ENCODE measurements at places on chromosomes 4 and X.

- DNase-seq, result no peak
Observed at GRCh38 chr4:159177265-159178150, 74.6 kb downstream of the RAPGEF2 start.

- no peak for DNase-seq
Observed at GRCh38 chrX:11351375-11352295, 58.4 kb downstream of the AMELX start.

GRCh38 chrX:96102997-96103396 lies 581.6 kb upstream of the DIAPH2 start:
- DNase-seq, result no peak

DNA sequence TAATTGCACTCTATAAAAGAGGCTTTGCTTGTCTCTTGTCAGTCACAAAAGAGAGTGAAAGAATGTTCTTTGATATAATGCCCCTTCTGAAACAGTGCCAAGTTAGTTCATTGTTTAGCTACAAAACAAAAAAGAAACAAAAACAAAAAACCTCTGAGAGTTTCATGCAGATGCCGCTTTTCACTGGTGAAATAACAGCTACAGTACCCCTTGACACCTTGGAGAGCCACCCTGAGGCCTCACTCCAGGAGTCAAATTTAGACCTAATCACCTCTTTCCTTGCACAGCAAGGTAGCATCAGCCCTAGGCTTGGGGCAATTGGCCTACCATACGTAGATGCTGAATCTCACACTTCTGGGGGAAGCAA lies 185.2 kb downstream of the UNC5C start:
- no peak for DNase-seq

DNA sequence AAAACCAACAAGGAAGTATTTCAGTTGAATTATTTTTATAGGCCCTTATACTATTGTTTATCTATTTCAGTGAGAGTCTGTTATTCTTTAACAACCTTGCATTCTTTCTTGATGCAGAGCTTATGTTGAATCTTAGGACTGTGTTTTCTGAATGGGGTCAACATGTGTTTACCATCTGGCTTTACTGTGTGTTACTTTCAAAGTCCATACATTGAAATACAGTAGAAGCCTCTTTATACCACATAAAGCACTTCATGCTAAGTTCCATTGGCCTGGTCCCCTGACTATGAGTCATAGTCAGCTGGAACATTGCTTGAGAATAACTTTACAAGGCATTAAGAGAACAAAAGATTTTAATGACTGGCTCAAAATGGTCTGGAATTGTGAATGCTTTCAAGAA lies 152.6 kb downstream of the GASK1B start:
- no peak for DNase-seq

DNA sequence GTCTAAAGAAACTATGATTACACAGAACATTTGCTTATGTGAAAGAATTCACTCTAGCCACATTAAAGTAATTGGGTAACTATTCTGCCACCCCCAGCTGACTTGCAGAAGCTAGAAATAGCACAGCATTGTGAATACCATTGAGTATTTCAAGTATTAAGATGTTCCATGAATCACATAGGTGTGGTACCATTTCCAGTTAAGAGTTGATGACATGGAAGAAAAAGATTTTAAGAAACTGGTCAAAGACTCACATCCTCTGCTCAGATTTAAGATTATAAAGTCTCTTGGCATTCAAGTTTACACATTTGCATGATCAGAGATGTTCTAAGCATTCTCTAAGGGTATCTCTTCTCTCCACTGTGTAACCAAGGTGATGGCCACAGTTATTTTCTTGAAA lies 287.5 kb downstream of the CAMK2D start:
- DNase-seq, result no peak

DNA sequence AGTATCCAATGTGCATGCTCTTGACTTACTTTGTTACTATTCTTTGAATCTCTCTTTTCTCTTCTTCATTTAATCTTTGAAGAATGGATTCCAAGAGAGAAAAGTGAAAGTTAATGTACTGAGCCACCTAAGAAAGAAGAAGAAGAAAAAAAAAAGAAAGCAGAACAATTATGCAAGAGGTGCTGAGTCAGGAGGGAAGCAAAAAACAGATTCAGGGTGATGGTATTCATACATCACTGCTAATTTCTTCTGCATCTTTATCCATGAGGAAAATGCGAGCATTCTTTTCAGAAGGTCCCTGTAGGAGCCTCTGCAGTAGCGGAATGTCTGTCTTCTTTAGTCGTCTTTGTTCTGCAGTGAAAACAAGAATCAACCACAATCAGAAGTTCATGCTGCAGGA lies 43.9 kb downstream of the RASSF6 start:
- DNase-seq, result no peak

- DNase-seq, result no peak
Observed at GRCh38 chrX:47585273-47585672, 3.0 kb downstream of the TIMP1 start.

GRCh38 chr4:111905511-111905910 lies 239.7 kb upstream of the FAM241A start:
- DNase-seq, result no peak

DNA sequence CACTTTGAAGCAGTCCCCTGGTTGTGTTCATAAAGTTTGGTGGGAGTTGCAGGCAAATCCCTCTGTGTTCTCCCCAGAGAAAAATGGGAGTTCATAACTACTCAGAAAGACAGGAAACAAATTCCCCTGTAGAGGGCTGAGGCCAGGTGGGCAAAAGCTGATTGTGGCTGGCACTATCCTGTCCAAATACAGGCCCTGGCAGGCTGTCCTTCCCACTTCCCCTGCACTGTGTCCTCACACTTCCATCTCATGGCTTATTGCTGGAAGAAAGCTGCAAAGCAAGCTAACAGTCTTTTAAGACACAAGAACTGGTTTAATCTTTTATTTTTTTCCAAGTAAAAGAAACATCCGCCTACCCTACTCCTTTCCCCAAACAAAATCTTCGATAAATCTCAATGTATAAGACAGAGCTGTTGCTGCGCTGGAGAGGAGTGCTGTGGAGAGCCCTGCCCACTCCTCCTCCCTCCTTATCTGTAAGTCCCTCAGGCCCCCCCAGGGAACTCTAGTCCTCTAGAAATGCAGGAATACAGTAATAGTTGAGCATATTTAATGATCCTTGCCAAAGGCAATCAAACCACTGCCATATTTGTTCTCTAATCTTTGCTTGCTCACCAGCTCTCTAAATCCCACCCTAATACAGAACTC lies 14.0 kb downstream of the TAPT1 start:
- DNase-seq, result no peak

Data from stimulated activated CD4-positive, alpha-beta T cell treated with anti-CD3 and anti-CD28 coated beads, Interleukin-12 subunit alpha, Interleukin-12 subunit beta, amount 100 ng/mL, for 24 hours (primary cell).